ENCODE measurements at places on chromosomes 13 and 19.

DNA sequence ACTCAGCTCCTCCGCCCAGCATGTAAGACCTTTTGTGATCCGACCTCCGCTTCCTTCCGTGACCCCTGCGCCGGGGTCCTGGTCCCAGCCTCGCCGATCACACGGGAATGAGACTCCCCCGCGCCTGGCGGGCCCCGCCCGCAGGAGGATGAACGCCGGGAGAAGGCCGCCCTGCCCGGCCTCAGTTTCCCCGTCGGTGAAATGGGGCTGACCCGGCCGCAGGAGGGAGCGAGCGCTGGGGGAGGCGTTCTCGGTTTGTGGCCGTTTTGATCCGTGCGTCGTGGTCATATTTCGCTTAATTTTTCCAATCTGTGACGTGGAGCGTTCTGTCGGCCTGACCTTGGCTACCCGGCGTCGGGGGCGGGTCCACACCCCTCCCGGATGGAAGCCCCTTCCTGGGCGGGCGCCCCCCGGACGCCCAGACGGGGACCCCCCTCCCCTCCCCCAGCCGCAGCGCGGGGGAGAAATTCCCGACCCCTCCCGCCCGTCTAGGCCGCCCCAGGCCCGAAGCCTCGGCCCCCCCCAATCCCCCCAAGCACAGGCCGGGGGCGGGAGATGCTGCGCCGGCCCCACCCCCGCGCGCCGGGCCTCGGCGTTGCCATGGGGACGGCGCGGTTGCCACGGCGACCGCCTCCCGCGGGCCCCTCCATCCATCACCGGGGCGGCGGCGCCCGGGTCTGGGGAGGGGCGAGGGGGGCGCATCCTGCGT lies 11.1 kb downstream of the PALM start:
- no peak for DNase-seq

DNA sequence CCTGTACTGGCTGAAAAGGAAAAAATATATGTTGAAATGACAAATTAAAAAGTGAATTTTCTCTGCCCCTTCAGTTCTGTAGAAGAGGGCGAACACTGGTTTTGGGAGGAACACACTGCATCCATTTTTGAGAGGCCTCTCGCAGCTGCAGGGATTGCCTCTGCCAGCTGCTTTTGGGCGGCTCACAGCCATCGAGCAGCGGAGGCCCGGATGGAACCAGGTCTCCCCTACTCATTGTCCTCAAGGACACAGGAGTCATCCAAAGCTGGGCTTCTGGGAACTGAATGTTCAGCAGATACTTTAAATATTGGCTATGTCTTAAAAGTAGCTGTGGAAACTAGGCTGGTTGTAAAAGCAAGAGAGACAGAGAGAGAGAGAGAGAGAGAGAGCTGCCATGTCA lies 17.1 kb downstream of the RCBTB2 start:
- DNase-seq = no peak

DNA sequence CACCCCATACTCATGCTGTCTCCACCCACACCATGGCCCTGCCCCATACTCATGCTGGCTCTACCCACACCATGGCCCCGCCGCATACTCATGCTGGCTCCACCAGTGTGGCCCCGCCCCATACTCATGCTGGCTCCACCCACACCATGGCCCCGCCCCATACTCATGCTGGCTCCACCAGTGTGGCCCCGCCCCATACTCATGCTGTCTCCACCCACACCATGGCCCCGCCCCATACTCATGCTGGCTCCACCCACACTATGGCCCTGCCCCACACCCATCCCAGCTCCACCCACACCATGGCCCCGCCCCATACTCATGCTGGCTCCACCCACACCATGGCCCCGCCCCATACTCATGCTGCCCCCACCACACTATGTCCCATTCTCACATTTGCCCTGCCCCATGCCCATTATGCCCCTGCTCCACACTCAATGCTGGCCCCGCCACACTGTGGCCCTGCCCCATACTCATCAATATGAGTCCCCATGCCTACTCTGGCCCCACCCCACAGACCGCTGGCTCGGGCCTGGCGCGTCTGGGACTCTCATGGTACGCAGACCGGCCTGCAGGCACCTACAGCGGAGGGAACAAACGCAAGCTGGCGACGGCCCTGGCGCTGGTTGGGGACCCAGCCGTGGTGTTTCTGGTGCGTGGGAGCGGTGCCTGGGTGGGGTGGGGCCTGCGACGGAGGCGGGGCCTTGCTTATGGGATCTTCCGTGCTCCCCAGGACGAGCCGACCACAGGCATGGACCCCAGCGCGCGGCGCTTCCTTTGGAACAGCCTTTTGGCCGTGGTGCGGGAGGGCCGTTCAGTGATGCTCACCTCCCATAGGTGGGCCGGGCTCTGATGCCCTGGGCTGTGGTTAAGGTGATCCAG lies 3.7 kb upstream of the ARHGAP45 start:
- peak; percentile 67 for DNase-seq

DNA sequence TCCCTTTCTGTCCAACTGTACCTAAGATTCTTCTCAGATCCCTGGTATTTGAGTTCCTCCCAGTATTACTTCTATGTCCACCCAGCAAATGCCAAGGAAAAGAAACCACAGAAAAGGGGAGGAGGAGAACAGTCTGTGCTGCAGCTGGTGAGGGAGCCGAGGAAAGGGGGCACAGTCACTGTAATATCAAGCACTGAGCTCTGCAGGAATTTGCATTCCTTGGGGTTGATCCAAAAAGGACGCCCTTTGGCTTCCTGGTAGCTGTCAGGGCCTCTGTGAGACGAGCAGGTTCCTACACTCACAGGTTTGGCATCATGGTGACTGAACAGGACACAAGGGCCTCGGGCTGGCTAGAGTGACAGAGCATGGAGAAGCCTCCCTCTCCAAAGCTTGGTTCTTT lies 273.4 kb downstream of the NHLRC3 start:
- no peak for DNase-seq

GRCh38 chr13:89136678-89137077 lies 1465.5 kb downstream of the SLITRK5 start:
- DNase-seq = no peak

GRCh38 chr13:34357435-34358232 lies 539.7 kb downstream of the RFC3 start:
- DNase-seq = no peak
